ENCODE measurements at places on chromosomes 5 and 9.
A peak's percentile ranks its signal among the peaks of the same experiment; 100 is the strongest.

DNA sequence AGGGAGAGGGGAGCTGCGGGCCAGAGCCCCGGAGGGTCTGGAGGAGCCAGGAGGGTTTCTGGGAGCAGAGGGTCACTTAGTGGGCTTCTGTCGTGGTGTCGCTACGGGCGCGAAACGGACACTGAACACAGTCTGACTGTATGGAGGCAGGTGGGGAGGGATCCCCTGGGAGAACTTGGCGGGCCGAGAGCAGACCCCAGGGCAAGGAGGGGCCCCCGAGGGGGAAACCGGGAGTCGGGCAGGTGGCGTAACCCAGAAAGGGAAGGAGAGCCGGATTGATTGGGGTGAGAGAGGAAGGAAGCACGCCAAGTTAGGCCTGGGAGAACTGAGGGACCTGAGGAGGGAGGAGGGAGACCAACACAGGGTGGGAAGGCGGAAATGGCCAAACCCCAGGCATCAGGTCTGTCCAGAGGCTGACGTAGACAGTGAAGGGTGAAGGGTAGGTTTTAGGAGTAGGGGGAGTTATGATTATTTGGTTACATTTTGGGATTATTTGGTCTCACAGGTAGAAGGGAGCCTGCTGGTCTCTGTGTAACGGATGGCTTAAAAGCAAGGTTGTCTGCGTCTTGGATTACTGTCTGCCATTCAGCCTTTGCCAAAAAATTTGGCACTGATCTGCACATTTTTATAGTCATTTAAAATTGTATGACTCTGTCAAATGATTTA, 3.3 kb upstream of the MSMP start:
- no peak for DNase-seq

GRCh38 chr5:99814321-99815063, 720.7 kb upstream of the FAM174A start:
- no peak for DNase-seq

GRCh38 chr9:133107961-133108793, 12.9 kb downstream of the RALGDS start:
- no peak for DNase-seq

GRCh38 chr5:131068893-131069643, 96.0 kb downstream of the HINT1 start:
- peak; percentile 9 for DNase-seq

GRCh38 chr9:89312222-89312571, 1.2 kb downstream of the CKS2 start:
- no peak for DNase-seq

- DNase-seq, result no peak
Measured at GRCh38 chr9:132168347-132168746, 6.5 kb downstream of the NTNG2 start.

DNA sequence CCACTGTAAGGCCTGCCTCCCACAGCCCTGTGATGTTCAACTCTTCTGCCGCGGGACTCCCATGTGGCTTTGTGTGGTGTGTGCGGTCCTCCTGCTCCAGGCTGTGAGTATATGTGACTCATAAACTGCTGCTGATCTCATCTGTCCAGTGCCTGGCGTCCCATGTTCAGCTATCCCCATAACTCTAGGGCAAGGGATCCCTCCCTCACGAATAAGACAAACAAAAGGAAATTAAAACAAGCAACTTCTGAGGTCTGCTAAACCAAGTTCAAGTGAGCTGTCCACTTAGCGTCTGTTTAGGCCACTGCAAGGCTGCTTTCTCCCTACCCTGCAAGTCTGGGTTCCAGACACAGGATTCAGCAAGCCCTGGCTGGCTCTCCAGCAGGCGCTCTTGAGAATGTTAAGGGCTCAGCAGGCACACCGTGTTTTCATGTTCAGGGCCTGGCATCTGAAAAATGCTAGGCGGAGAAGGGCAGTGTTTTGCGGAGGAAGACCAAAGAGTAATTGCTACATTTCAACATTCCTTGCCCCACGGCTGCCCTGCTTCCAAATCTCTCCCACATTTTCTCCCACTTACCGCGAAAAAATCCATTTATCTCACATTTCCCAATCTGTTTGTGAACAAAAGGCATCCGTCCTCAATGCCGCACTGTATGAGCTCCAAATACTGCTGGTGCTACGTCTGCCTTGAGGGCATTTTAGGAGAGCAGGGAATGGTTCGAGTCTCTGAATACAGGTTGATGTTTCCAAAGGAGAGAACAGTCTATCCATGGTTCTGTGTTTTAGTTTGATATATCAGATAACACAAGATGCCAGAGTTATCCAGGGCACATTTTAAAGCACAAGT, 280.2 kb downstream of the SEMA5A start:
- DNase-seq, result no peak

- DNase-seq, result no peak
Measured at GRCh38 chr5:149156435-149157083, 15.3 kb downstream of the ABLIM3 start.

DNA sequence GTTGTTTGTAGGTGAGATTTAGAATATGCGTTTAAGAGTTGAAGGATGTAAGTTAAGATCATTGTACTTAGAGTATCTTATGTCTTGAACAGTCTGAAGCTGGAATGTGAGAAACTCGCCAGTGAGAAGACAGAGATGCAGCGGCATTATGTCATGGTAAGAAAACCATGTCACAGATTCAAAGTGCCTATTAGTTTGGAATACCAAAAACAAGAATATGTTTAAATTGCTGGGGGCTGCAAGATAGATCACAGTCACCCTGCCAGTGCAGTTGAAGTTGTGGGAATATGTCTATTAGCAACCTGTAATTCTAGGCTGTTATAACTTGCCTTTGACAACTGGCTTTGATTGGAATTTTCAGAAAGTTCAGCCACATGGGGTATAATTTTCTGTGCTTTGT, 3.0 kb downstream of the TLE4 start:
- DNase-seq, result no peak

DNA sequence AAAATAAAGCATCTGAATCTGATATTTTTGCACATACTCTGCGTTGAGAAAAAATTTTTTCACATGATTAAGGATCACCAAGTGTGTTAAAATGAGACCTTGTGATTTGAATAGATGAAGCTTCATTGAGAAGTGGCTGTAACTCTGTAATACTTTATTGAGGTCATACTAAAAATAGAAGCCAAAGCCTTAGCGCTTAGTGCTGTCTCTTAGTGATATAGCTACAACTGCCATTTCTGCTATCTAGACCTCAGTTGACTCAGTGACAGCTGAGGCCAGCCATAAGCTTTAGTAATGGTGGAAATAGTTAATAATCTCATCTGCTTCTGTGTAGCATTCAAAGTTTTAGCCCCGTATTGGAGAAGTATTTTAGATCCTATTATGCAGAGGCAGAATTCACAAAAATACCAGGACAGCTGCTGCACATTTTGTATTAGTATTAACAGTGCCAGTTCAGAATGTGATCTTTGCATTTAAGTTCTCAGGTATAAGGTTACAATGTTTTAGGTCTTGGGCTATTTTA, 107.4 kb upstream of the SGCD start:
- DNase-seq, result no peak

- no peak for DNase-seq
Measured at GRCh38 chr9:97501177-97501971, at the start of gene TMOD1. TSS of gene TMOD1 (plus strand) at chr9:97501666. CDS start at chr9:97524189, 22,523 bp downstream.

GRCh38 chr9:128892221-128892921, 10.4 kb downstream of the LRRC8A start:
- no peak for DNase-seq

DNA sequence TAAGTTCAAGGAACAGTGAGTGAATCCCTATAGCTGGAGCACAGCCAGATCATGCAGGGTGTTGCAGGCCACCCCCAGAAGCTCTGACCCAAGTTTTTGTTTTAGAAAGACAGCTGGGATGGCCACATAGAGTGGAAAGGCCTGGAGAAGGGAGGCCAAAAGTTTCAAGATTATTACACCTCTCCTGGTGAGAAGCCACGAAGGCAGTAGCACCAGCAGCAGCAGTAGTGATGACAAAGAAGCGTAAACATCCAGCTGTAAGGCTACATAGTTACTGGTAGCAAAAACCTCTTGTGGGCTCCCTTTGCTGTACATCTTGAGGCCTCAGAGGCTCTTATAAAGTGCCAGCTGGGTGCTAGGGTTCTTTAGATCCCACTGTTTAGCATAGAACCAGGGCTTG, 11.8 kb downstream of the ADAMTSL1 start:
- no peak for DNase-seq

DNA sequence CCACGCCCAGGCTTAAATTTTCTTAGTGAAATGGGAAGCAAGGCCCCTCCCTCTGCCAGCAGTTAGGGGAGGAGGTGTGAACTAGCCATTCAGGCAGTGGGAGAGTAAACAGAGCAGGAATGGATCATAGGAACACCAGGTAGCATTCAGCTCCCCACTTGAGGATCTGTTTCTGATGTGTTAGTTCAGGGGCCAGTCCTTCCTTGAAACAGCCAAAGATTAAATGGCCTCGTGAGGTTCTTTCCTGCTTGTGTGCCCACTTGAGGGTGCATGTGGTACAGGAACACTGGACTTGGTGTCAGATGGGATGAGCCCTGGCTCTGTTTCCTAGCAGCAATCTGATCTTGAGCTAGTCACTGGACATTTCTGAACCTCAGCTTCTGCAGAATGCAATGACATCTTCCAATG, 21.2 kb downstream of the FAXDC2 start:
- no peak for DNase-seq

GRCh38 chr9:95116808-95117204, 200.7 kb downstream of the FANCC start:
- no peak for DNase-seq

- DNase-seq, result no peak
Measured at GRCh38 chr9:107548298-107549142, 59.0 kb upstream of the KLF4 start.

GRCh38 chr5:137693307-137693950, 42.5 kb downstream of the KLHL3 start:
- DNase-seq, result no peak

DNA sequence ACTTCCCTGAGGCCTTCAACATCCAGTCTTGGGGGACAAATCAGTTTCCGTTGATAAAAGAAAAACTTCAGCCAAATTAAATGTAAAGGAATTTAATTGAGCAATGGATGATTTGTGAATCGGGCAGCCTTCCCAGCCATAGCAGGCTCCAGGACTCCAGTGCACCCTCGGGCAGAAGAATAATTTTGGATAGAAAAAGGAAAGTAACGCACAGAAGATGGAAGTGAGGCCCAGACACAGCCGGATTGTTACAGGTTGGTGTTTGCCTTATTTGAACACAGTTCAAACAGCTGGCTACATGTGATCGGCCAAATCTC, 19.1 kb downstream of the MRPL36 start:
- DNase-seq, result no peak

DNA sequence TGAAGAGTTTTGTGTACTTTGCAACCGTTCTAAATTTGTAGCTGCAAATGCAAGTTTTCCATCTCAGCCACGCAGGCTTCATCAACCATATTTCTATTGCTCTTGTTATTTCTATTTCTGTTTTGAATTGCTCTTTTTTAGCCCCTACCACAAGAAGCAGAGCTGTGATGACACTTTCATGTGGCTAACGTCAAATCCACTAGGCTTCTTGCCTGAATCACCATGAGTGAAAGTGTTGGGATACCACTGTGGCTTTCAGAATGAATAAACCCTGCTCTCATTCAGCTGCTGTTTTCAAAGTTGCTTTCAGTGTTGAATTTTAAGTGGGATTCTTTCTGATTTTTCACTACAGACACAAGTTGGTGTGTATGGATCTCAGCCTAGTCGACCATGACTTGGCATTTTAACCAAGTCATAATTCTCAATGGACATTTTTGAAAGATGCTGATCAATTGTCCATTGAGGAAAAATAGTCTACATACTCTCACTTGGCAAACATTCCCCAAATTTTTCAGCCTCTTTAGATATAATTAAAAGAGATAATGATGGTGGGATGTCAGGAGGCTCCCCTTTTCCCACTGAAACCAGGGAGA, 41.0 kb upstream of the MTAP start:
- DNase-seq, result no peak

Data from stimulated activated CD8-positive, alpha-beta memory T cell treated with anti-CD3 and anti-CD28 coated beads, Interleukin-15, amount 100 ng/mL, for 4 hours (primary cell).